ENCODE measurements at places on chromosomes 11 and 22. TPM values are rescaled to one million over a fixed set of nuclear protein-coding genes. Genes with fewer than 3 reads are reported as not detected.

ESRRA gene
- total RNA-seq: 12.0 TPM

DNA sequence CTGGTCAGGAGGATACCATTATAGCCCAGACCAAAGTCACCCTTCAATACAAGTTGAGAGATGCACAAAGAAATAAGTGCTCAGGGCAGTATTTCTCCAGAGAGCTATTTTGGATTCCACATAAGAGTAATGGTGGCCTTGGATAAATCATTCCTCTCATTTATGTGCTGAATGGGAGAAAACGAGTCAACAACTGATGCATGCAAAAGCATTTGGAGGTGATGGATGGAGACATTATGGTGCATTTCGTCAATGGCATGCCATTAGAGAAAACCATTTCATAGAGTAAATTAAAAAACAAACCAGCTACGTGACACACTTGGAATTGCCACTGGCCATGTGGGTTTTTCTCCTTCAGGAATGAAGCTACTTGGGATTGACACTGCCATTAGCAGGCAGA lies 81.2 kb downstream of the ARL14EP start:
- DNase-seq: no peak

GRCh38 chr11:19352771-19353160 lies 112.0 kb upstream of the E2F8 start:
- DNase-seq: no peak

GRCh38 chr11:28820296-28820989 lies 712.3 kb downstream of the METTL15 start:
- DNase-seq: no peak

DNA sequence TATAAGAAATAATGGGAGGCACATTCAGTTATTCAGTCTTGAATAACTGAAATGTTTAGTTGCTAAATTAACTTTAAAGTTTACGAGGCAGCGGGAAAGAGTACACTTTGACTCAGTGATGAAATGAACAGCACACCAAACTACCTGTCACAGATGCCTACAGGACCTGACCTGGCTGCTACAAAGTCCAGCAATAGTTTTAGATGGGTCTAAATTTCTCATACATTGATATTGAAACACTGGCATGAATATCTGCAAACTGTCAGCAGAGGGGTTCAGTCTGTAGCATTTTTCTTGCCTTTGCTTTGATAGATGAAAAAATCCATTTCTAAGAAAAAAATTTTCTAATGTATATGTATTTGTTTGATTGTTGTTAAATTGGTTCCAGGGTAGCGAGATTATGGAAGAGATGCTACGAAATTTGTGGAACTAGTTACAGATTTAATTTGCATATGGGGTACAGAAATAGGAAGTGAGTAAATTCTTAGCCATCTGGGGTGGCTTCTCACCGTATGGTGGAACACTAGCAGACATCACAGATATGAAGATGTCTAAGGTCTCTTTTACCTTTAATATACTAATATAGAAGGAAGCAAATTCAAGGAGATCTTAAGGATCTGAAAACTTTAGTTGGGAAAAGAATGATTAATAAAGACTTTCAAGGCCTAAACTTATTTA lies 20.8 kb upstream of the GAB2 start:
- no peak for DNase-seq

TRIM77 gene
- total RNA-seq: not detected

IFITM10 gene
- 0.99 TPM for total RNA-seq

OR10A2 gene
- total RNA-seq: not detected

SLC35E4 gene
- total RNA-seq: 2.8 TPM

GRCh38 chr11:134452026-134452837 lies 40.2 kb upstream of the B3GAT1 start:
- no peak for DNase-seq

AMBRA1 gene
- 19.8 TPM for total RNA-seq

- no peak for DNase-seq
These were observed 35.0 kb downstream of the KCNJ1 start for GRCh38 chr11:128832121-128832497.

GRCh38 chr11:34263441-34264091 lies 94.2 kb downstream of the ABTB2 start:
- DNase-seq: peak; percentile 57

TMEM45B gene
- 7.6 TPM for total RNA-seq

DNA sequence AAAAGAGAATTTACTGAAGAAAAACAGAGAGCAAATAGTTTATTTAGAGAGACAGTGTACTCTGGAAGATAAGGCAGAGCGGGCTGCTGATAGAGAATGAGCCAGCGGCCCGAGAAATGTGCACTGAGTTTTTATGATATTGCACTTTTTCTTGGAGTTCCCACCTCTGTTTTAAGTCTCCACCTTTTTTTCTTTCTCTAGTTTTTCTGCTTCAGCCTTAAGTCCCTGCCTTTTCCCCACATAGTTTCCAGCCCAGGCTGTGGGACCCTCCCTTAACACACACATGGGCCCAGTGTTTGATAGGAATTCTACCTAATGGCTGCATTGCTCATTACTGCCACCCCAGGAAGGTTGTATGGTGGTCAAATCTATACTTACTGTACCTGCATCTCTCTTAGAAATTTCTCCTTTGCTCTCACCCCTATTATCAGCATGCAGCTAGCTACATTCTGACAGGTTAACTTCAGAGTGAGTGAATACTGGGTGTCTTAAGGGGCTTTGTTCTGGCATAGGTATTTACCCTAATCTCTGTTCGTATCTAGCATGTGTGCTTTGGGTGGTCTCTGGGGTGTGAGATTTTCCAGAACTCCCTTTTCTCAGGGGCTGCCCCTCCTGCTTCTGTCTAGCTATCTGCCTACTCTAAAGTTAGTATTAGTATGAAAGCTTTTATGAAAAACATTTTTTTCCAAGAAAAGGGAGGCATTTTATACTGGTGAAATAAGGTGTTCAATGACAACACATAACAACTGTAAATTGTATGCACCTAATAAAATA lies 127.3 kb upstream of the TOP3B start:
- DNase-seq: no peak

DNA sequence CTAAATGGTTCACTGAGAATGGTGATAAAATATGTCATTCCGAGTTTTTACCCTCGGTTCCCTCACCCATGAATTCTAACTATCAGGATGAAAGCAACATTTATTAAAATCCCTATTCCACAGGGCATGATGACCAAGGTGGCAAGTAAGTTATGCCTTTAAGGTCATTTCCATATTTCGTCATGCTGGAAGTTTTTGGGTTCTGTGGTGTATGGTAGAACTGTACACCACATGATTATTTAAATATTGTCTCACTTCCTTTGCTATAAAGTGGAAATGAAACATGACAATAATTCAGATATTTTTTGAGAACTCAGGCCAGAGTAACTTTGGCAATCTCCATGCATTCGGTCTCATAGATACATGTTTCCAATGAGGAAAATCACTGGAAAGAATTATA lies 68.5 kb upstream of the CARD18 start:
- no peak for DNase-seq

GRCh38 chr11:101582989-101583250 lies 887 bp downstream of the TRPC6 start:
- no peak for DNase-seq

SMC1B gene
- 0.10 TPM for total RNA-seq

GRCh38 chr22:36009085-36009484 lies 19.5 kb downstream of the RBFOX2 start:
- no peak for DNase-seq

KCNJ1 gene
- 0.10 TPM for total RNA-seq

ANO9 gene
- total RNA-seq: 7.3 TPM

DNA sequence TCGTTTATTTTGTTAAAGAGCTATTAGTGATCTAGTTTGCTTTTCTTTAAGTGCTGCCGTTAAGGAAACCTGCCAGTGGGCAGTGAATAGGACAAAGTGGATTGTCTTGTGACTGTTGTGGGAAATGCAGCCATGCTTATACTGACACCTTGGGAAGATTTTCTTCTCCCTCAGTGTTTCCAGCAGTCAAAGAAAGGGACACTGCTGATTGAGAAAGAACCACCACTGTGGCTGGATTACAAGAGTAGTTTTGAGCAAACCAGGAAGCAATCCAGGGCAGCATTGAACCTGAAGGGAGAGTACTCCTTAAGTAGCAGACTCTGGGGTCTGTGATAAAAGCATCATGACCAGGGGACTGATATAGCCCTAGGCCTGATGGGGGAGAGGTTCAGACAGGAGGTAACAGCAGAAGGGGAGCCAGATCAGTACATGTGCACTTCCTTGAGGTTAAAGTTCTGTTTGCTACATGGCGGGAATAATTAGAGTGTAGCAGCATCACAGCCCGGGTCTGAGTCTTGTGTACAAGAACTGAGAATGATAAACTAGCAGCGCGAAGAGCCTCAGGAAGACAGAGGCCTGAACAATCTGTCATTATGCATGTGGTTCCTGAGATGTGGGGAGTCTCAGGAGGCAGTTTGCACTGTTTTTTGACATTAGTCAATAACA lies 167.8 kb downstream of the C11orf91 start:
- no peak for DNase-seq

GRCh38 chr11:73852049-73852448 lies 24.6 kb downstream of the COA4 start:
- DNase-seq: no peak

GRCh38 chr22:36377022-36377631 lies 10.6 kb downstream of the MYH9 start:
- no peak for DNase-seq

GRCh38 chr11:1746511-1746931 lies 3.9 kb downstream of the IFITM10 start:
- DNase-seq: no peak

BATF2 gene
- 0.20 TPM for total RNA-seq

DNA sequence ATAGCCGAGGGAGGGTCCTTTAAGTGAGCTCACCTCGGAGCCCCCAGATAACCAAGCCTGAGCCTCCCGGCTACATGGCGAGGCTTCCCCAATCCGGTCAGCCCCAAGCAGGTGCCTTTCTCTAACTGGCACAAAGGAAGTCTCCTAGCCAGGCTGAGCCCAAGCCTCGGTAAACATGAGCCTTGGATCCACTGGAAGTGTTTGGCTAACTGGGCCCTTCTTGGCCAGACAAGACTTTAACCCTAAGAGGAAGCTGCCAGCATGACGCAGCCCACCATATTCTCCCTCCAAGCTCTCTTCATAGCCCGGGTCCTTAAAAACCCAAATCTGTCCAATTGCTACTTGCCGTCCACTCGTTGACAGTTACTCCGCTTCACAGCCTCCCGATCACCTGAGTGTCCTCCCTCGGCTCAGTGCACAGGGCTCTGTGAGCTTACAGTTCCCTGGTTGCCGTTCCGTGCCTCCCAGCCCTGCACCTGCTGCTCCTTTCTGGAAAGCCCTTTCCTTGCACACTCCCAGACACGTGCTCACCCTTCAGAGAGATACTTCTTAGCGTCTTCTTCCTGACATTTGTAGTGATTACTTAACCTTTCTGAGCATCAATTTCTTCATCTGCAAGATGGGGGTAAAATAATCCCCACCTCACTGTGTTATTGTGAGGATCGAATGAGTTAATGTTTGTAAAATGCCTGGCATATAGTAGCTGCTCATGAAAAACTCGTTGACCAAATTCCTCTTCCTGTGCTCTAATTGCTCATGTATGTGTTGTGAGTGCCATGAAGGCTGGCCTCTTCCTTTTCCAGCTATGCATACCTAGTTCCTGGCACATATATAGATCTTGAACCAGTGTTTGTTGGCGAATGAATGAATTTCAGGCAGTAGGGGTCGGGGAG lies 25.6 kb downstream of the TXN2 start:
- no peak for DNase-seq

DRD2 gene
- 0.20 TPM for total RNA-seq

GRCh38 chr22:43753688-43754087 lies 58.4 kb downstream of the EFCAB6 start:
- DNase-seq: peak; percentile 23

GRCh38 chr11:77724636-77725035 lies 87.0 kb upstream of the CLNS1A start:
- no peak for DNase-seq
